ENCODE measurements at places on chromosomes 4 and X.

GRCh38 chr4:68193194-68193593 lies 52.3 kb downstream of the TMPRSS11B start:
- DNase-seq: no peak

GRCh38 chr4:138756519-138756918 lies 259.1 kb upstream of the NOCT start:
- no peak for DNase-seq

DNA sequence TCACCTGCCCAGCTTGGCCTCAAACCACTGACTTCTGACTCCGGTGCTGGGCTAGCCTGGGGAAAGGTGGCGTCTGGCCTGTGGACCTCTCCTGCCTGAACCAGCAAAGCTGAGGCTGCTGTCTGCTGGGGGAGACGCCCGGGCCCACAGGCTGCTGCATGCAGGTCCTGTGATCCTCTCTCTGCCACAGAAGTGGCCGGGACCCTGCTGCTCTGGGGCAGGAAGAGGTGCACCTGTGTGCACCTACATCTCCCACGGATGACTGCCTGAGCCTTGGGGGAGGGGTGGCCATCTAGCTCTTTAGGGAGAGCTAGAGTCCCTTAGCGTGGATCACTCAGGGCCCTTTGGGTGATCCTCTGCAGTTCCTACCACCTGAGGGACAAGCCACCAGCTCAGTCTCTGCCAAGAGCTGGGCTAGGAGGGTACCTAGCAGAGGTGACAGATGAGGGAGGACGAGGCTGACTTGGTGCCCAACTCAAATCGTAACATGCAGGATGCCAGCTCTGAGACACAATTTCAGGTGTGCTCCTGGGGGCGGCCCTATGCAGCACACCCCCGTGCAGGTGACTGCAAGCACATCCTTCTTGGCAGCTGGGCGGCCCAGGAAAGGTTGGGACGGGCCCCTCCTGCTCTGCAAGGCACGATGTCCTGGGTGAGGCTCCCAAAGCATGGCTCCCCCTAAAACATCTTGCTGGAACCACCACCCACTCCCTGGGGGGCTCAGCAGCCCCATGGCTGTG lies 22.5 kb downstream of the LETM1 start:
- DNase-seq: no peak

GRCh38 chrX:154082396-154083125 lies 15.0 kb downstream of the MECP2 start:
- DNase-seq: no peak

DNA sequence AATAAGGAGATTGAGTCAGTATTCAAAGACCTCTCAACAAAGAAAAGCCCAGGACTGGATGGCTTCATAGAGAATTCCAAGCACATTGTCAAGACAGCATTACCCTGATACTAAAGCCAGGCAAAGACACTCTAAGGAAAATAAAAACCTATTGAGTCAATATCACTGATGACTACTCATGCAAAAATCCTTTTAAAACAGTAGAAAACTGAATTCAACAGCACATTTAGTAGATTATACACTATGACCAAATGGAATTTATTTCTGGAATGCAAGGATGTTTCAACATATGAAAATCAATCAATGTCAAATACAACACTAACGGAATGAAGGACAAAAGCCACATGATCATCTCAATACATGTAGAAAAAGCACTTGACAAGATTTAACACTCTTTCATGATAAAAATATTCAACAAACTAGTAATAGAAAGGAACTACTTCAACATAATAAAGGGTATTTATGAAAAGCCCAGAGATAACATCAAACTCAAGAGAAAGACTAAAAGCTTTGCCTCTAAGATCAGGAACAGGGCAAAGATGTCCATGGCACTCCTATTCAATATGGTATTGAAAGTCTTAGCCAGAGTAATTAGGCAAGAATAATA lies 633.3 kb downstream of the ANKRD50 start:
- DNase-seq: no peak

DNA sequence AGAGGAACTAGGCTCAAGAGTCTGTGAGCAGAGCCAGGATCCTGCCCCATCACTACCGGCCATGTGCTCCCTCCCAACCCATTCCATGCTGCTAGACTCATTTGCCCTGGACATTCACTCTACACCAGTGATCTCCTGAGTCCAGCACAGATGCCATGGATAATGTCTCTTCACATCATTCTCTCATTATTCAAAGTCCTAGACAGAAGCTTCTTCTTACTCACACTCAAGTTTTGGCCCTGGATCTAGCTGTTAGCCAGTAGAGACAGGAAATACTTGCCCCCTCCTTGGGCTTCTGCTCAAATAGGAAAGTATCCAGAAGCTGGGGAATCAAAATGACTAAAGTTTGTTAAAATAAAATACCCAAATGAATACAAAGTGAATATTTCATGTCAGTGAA lies 266.8 kb upstream of the LDB2 start:
- no peak for DNase-seq

DNA sequence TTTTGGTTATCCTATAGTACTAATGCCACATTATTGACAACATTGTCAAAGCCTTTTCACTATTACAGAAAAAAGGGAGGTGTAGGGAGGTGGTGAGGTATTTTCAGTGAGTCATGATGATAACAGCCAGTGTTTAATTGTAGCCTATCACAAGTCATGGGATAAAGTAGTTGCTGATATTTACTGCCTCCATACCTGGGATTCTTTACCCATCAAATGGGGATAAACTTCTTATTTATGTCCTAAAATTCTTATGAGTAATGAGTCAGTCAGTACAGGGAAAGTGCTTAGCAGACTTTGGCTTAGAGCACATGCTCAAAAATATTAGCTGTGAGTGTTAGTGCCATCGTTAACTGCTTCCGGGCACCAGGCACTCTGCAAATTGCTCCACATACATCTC lies 25.7 kb downstream of the ADGRG2 start:
- DNase-seq: no peak

DNA sequence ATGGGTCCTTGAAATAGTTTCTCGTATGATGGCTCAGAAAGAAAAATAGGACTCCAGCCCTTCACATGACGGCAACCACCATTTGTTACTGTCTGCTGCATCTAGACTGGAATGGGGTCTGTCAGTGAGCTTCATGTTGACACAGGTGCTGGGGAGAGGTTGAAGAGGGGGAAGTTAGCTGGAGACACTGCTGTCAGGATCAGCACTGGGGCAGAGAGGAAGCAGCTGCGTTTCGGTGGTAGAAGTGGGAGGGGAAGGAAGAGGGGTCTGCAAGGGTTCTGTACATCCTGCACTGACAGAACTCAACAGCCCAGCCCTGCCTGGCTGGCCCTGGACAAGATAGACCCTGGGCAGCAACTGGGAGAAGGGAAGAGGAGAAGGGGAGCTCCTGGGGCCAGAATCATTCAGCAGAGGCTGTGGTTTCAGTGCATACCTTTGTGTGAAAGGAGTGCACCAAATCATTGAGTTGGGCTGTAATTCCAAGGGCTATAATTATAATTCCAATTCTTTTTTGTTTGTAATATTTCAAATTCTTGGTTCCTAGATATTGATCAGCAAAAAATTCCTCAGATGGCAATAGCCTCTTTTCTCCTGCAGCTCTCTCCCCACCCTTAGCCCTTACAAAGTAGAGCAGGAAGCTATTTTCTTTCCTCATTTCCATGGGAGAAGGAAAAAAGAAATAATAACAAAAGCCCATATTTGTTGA lies 119.4 kb upstream of the C1GALT1C1 start:
- no peak for DNase-seq

DNA sequence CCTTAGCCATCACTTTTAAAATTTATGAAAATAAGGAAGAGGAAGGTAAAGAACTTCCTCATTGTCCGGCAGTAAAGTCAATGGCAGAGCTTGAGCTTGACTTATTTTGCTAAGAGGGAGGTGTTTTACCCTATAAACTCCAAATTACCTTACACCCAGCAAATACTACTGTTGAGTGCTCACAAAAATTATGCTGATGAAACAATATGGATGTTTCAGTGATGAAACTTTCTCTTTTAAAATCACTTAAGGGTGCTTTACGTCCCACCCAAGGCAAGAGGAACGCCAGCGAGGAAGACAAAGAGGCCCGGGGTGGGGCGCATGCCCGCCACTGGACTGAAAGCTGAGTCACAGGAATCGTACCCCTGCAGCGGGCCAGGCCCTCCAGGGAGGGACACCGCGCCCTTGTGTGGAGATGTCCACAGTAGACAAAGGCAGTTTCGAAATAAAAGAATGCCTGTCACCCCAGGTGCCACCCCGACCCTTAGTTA lies 560 bp upstream of the TMSB4X start:
- DNase-seq: peak; percentile 62

DNA sequence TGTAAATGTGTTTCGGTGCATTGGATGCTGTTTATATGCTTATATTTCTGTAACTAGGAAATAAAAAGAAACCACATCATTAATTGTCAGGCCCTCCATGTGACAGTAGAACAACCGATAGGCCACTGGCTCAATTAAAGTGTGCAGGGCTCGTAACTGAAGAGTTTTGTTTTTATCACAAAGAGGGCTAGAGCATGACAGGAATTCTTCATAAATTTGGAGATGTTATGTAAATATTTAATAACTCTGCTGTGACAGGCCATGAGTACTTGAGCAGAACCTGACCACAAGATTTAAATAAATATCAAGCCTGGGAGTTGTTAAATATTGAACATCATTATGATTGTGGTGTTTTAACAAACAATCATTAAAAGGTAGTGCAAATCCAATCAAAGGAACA lies 55.9 kb downstream of the MID1 start:
- DNase-seq: no peak

DNA sequence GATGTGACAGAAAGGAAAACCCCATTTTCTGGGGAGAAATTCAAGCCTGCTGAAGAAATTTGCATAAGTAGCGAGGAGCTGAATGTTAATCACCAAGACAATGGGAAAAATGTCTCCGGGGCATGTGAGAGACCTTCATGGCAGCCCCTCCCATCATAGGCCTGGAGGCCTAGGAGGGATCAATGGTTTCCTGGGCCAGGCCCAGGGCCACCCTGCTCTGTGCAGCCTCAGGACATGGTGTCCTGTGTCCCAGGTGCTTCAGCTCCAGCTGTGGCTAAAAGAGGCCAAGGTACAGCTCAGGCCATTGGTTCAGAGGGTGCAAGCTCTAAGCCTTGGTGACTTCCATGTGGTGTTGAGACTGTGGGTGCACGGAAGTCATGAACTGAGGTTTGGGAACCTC lies 31.2 kb downstream of the ETDB start:
- DNase-seq: no peak

GRCh38 chr4:157043131-157043530 lies 32.8 kb upstream of the GLRB start:
- DNase-seq: no peak

DNA sequence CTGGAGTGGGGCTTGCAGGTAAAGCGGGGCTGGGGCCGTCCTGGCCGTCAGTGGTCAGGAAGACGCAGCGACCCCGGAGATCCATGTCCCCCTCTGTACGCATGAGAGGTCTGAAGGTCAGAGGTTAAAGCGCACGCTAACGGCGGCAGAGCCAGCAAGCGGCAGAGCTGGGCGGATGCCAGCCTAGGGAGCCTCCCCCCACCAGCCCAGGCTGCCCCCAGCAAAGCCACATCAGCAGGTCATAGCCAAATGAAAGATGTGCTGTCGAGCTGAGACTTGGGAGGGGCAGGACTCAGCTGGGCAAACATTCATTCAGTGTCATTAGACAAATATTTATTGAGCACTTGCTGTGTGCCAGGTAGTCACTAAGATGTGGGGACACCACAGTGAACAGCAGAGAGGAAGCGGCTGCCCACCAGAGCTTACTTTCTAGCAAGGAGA lies 593 bp upstream of the JAKMIP1 start:
- DNase-seq: peak; percentile 33

- DNase-seq: no peak
Measured at GRCh38 chr4:97558204-97558778, 585.0 kb downstream of the STPG2 start.

GRCh38 chr4:153594210-153594609 lies 89.9 kb upstream of the TLR2 start:
- no peak for DNase-seq

GRCh38 chr4:80016506-80016905 lies 56.5 kb downstream of the ANTXR2 start:
- DNase-seq: no peak

- no peak for DNase-seq
Measured at GRCh38 chr4:86879641-86880040, 12.6 kb downstream of the C4orf36 start.

DNA sequence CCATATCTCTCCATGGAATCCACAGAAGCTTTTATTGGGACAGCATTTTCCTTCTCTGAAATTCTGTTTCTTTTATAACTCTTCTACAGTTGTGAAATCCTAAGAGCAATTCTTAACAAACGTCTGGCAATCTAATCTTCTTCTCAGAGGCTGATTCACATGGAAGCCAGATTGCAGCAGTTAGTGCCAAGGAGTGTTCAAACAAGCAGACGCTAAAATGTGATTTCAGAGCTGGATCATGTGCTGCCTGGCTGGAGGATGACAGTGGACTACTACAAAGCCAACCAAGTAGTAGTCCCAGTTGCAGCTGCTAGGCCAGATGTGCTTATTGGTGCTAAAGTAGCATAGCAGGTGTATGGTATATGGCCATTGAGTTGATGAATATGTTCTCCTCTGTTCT lies 27.7 kb upstream of the GLRB start:
- DNase-seq: no peak

GRCh38 chr4:1210241-1210841 lies 38.0 kb upstream of the SPON2 start:
- DNase-seq: no peak

DNA sequence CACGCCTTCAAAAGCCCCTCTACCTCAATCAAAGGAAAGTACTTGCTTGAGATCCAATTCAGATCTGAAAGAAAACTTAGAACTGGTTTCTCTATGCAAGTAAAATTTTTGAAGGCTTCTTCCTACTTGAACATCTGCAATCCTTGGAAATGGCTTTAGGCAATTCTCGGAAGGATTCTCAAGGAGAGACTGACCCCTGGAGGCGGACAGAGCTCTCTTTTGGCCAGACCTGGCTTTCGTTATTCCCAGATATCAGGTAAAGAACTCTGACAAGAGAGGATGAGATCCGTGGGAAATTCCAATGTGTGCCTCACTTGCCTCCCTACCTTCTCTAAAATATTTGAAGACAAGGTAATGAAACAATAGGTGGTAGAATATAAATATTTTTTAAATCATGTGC lies 670.3 kb upstream of the FAM241A start:
- no peak for DNase-seq

GRCh38 chr4:54929459-54929858 lies 195.9 kb downstream of the KDR start:
- DNase-seq: no peak

Measured in activated T-cell treated with anti-CD3 and anti-CD28 coated beads, Interleukin-2, amount 50 U/mL, for 1 hour (primary cell).